ENCODE measurements at places on chromosomes 11 and 22. TPM values are rescaled to one million over a fixed set of nuclear protein-coding genes. Genes with fewer than 3 reads are reported as not detected.

The IGLL1 gene
- not detected for total RNA-seq

The LRRC75B gene
- total RNA-seq, result 13.7 TPM

The RIBC2 gene
- 5.1 TPM for total RNA-seq

The CNTN5 gene
- total RNA-seq, result 4.2 TPM

The SYT8 gene
- 3.6 TPM for total RNA-seq

The UPK3A gene
- total RNA-seq, result not detected

The MEI1 gene
- 3.8 TPM for total RNA-seq

- no peak overlapping the region for H3K4me3 ChIP-seq
- H3K4me1 ChIP-seq, result no peaks in the 10 kb centered on the region
- no peaks in the 10 kb centered on the region for H3K27me3 ChIP-seq
- DNase-seq, result no peak
- no peak overlapping the region for H3K27ac ChIP-seq
Measured at GRCh38 chr22:32650553-32651345, 150.8 kb upstream of the TIMP3 start.

DNA sequence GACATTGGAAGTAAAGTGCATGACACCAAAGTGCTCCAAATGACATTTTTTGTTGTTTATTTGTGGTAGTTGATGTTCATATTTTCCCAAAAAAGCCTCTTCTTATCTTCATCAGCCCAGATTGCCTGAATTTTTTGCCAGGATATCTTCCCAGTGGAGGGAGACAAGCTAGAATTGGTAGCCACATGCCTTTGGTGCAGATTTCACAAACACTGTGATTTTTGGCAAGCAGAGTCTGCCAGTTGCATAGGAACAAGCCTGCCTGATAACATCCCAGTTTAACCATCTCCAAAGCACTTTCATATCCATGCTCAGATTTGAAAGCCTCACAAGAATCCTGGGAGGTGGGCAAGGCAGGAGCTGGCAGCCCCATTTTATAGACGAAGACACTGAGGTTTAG lies 102.3 kb upstream of the SYT13 start:
- H3K4me3 ChIP-seq, result no peak overlapping the region
- H3K4me1 ChIP-seq, result no peaks in the 10 kb centered on the region
- no peaks in the 10 kb centered on the region for H3K27me3 ChIP-seq
- H3K36me3 ChIP-seq, result no peaks in the 10 kb centered on the region
- H3K27ac ChIP-seq, result no peak overlapping the region

DNA sequence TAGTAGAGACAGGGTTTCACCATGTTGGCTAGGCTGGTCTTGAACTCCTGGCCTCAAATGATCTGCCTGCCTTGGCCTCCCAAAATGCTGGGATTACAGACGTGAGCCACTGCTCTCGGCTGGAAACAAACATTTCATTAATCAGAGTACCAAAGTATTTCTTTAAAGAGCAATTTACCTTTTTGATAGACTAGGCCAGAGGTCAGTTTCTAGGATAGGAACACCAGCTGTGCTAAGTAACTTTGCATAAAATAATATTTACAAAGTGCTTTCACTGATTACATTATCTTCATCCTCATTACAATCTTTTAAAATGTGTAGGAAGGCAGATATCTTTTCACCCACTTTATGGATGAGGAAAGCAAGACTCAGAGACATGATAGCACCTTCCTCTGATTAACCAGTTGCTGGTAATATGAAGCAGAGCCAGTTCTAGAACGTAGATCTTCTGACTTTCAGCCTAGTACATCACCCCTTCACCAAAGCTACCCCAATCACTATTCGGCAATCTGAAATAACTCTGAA lies 355.2 kb downstream of the SOX6 start:
- no peak overlapping the region for H3K4me3 ChIP-seq
- H3K4me1 ChIP-seq, result peaks cover 4% of the 10 kb centered on the region
- no peak for DNase-seq
- H3K27me3 ChIP-seq, result no peaks in the 10 kb centered on the region

- H3K4me1 ChIP-seq, result no peaks in the 10 kb centered on the region
- no peaks in the 10 kb centered on the region for H3K36me3 ChIP-seq
- H3K27me3 ChIP-seq, result no peaks in the 10 kb centered on the region
Measured at GRCh38 chr22:18999008-18999407, 62.9 kb upstream of the PRODH start.

- H3K4me3 ChIP-seq, result no peak overlapping the region
- H3K27me3 ChIP-seq, result no peaks in the 10 kb centered on the region
- no peaks in the 10 kb centered on the region for H3K36me3 ChIP-seq
- no peak for DNase-seq
Measured at GRCh38 chr11:48047616-48048015, 67.3 kb downstream of the PTPRJ start.

DNA sequence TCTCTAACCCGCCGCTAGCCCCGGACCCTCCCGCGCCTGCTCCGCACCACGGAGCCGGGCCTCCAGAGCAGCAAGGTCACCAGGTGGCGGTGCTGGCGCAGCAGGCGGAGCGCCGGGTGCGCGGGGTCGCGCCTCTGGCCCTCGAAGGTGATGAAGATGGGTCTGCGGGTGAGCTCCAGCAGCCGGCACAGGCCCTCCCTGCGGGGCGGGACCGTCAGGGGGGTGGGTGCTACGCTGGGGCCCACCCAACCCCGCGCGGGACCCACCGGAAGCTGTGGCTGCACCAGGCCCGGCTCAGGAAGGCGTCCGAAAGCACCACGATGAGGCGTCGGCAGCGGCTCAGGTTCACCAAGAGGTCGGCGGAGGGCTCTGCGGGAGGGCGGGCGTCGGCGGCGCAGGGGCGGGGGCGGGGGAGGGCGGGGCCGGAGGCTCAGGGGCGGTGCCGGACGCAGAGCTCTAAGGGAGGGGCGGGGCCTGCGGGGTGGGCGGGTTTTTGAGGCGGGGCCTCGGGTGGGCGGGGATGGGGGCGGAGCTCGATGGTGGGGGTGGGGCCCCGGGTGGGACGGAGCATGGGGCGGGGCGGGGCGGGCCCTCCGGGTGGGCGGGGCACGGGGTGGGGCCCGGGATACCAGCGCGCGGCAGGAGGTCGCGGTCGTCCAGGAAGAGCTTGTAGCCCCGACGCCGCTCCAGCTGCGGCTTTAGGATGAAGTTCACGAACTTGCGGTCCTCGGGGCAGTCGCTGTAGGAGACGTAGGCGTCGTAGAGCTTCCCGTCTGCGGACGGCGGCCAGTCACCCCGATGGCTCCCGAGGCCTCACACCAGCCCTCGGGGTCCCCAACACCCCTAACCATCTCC lies 7.8 kb downstream of the SIGIRR start:
- H3K27ac ChIP-seq, result no peak overlapping the region
- no peaks in the 10 kb centered on the region for H3K27me3 ChIP-seq
- H3K4me1 ChIP-seq, result peaks cover 13% of the 10 kb centered on the region
- peak overlapping the region; percentile 86 for H3K4me3 ChIP-seq
- no peak for DNase-seq

GRCh38 chr11:19121646-19122045 lies 4.7 kb downstream of the ZDHHC13 start:
- H3K27ac ChIP-seq, result no peak overlapping the region
- H3K4me1 ChIP-seq, result peaks cover 10% of the 10 kb centered on the region
- H3K4me3 ChIP-seq, result no peak overlapping the region
- no peak for DNase-seq
- no peaks in the 10 kb centered on the region for H3K36me3 ChIP-seq

GRCh38 chr11:93236741-93237675 lies 39.2 kb upstream of the SLC36A4 start:
- no peak overlapping the region for H3K4me3 ChIP-seq
- H3K27me3 ChIP-seq, result no peaks in the 10 kb centered on the region
- H3K36me3 ChIP-seq, result no peaks in the 10 kb centered on the region
- no peak overlapping the region for H3K27ac ChIP-seq

GRCh38 chr11:8381343-8381742 lies 117.7 kb upstream of the LMO1 start:
- H3K4me3 ChIP-seq, result no peak overlapping the region
- H3K36me3 ChIP-seq, result no peaks in the 10 kb centered on the region
- no peak overlapping the region for H3K27ac ChIP-seq
- no peak for DNase-seq

- no peak overlapping the region for H3K4me3 ChIP-seq
- no peaks in the 10 kb centered on the region for H3K36me3 ChIP-seq
- no peaks in the 10 kb centered on the region for H3K27me3 ChIP-seq
- no peak for DNase-seq
- H3K4me1 ChIP-seq, result no peaks in the 10 kb centered on the region
- H3K27ac ChIP-seq, result no peak overlapping the region
Measured at GRCh38 chr22:48856308-48856615, 971.4 kb downstream of the BRD1 start.

DNA sequence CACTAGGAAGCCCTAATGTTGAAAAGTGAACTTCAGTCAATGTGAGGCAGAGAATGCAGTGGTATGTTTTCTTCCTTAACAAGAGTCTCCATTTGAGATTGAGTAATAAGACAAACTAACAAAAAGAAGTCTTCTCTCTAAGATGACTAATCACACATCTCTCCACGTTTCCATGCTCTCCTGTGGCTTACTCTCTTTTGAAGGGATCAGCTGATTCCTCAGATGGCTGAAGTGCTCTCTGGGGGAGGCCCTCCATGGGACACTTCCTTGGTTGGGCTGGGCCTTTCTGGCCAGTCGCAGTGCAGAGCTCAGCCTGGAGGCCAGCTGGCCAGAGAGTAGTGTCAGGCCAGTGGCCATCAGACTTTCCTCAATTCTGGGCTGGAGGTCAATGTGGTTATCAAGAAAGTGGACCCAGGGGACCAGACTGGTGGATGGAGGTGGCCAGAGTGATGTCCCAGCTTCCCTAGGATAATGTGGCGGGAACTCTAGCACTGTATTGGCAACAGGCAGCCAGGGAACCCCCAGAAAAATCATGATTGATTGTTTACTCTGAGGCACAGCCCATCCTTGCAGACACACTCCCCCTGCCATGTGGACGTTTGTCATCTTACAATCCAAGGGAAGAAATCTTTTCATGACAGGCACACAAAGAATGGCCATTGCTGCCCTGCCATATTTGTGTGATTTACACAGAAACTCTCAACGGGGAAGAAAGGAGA lies 14.5 kb downstream of the CSRP3 start:
- H3K27me3 ChIP-seq, result no peaks in the 10 kb centered on the region
- no peak overlapping the region for H3K4me3 ChIP-seq
- no peak overlapping the region for H3K27ac ChIP-seq

DNA sequence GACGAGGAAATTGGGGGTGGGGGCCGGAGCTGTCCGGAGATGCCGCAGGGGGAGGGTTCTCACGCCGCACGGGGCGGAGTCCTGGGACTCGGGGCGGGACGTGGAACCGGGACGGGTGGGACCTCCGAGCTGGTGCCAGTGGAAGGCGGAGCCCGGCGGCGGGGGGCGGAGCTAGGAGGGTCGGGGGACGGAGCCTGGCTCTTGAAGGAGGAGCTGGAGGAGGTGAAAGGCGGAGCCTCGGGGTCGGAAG lies 271 bp downstream of the FKBP2 start:
- peak; percentile 95 for DNase-seq
- H3K36me3 ChIP-seq, result peaks cover 19% of the 10 kb centered on the region
- peaks cover 43% of the 10 kb centered on the region for H3K4me1 ChIP-seq
- no peaks in the 10 kb centered on the region for H3K27me3 ChIP-seq
- H3K27ac ChIP-seq, result peak overlapping the region; percentile 99
- H3K4me3 ChIP-seq, result peak overlapping the region; percentile 92

GRCh38 chr11:30801357-30801756 lies 215.2 kb upstream of the MPPED2 start:
- no peak overlapping the region for H3K4me3 ChIP-seq
- H3K36me3 ChIP-seq, result no peaks in the 10 kb centered on the region
- H3K27me3 ChIP-seq, result no peaks in the 10 kb centered on the region
- H3K27ac ChIP-seq, result no peak overlapping the region
- H3K4me1 ChIP-seq, result no peaks in the 10 kb centered on the region
- no peak for DNase-seq

DNA sequence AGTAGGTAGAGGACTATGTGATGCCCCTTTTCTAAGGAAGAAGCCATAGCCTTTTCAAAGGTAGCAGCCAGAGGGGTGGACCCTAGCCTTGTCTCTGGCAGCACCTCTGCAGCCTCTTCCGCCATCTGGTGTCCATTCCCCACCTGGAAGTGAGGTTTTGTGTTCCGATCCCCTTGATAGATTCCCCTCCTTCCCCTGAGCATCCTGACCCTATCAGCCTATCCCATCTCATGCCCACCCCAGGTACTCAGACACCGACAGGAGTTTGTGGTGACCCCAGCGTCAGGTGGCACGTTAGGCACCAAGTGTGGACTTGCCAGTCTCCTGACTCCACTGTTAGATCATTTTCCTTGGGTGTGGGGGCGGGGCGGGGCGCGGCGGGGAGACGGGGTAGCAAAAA lies 398 bp upstream of the FAM89B start:
- H3K36me3 ChIP-seq, result no peaks in the 10 kb centered on the region
- no peaks in the 10 kb centered on the region for H3K27me3 ChIP-seq
- DNase-seq, result no peak
- peaks cover 38% of the 10 kb centered on the region for H3K4me1 ChIP-seq
- H3K27ac ChIP-seq, result peak overlapping the region; percentile 96

DNA sequence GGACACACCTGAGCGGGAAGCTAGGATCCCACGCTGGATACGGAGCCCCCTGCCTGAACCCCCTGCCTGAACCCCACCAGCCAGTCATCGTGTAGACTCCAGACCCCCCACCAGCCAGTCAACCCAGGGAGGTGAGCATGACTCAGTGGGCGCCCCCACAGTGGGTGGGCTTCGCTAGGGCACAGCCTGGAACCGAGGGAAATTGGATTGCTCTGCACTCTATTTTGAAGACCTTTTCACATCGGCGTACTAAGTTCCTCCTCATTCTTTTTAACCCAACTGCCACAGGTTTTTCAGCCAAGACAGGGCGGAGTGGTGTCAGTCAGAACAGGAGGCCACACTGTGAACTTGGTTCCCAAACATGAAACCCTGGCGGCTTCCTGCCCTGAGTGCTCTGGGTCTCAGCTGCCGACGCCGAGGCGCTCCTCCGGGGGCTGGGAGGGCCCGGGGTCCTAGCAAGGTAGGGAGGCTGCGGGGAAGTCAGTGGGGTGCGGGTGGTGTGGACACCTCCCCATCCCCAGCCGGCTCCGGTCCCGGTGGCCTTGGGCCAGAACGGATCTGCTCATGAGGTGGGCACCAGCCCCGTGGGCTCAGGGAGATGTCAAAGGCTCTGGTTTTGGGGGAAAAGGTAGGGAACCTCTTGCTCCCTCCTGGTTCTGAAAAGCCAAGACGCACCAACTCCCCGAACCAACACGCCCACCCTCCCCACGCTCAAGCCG lies 57.0 kb downstream of the BRD1 start:
- H3K27me3 ChIP-seq, result no peaks in the 10 kb centered on the region
- no peaks in the 10 kb centered on the region for H3K4me1 ChIP-seq
- no peak overlapping the region for H3K27ac ChIP-seq
- no peak overlapping the region for H3K4me3 ChIP-seq
- no peak for DNase-seq
- H3K36me3 ChIP-seq, result peaks cover 29% of the 10 kb centered on the region
